ENCODE measurements at places on chromosomes 13 and 19. TPM values are rescaled to one million over a fixed set of nuclear protein-coding genes. Genes with fewer than 3 reads are reported as not detected.
A peak's percentile ranks its signal among the peaks of the same experiment; 100 is the strongest.

- H3K27ac ChIP-seq, result no peak overlapping the region
- H3K27me3 ChIP-seq, result peaks cover 20% of the 10 kb centered on the region
- DNase-seq, result no peak
- no peak overlapping the region for H3K4me3 ChIP-seq
- no peaks in the 10 kb centered on the region for H3K4me1 ChIP-seq
- H3K36me3 ChIP-seq, result no peaks in the 10 kb centered on the region
Measured at GRCh38 chr13:110445722-110446574, 115.6 kb downstream of the RAB20 start.

GRCh38 chr13:21015284-21015683 lies 46.1 kb downstream of the LATS2 start:
- no peak overlapping the region for H3K4me3 ChIP-seq
- peaks cover 28% of the 10 kb centered on the region for H3K4me1 ChIP-seq
- no peak for DNase-seq
- H3K36me3 ChIP-seq, result peaks cover 2% of the 10 kb centered on the region
- H3K27ac ChIP-seq, result no peak overlapping the region

- no peak overlapping the region for H3K27ac ChIP-seq
- peaks cover 11% of the 10 kb centered on the region for H3K4me1 ChIP-seq
- peaks cover 48% of the 10 kb centered on the region for H3K27me3 ChIP-seq
- no peaks in the 10 kb centered on the region for H3K36me3 ChIP-seq
Measured at GRCh38 chr19:50567052-50567841, 988 bp downstream of the LRRC4B start.

- H3K36me3 ChIP-seq, result no peaks in the 10 kb centered on the region
- H3K27me3 ChIP-seq, result no peaks in the 10 kb centered on the region
- DNase-seq, result no peak
- no peak overlapping the region for H3K27ac ChIP-seq
- H3K4me1 ChIP-seq, result no peaks in the 10 kb centered on the region
Measured at GRCh38 chr13:107234319-107235073, 666.6 kb upstream of the ARGLU1 start.

DNA sequence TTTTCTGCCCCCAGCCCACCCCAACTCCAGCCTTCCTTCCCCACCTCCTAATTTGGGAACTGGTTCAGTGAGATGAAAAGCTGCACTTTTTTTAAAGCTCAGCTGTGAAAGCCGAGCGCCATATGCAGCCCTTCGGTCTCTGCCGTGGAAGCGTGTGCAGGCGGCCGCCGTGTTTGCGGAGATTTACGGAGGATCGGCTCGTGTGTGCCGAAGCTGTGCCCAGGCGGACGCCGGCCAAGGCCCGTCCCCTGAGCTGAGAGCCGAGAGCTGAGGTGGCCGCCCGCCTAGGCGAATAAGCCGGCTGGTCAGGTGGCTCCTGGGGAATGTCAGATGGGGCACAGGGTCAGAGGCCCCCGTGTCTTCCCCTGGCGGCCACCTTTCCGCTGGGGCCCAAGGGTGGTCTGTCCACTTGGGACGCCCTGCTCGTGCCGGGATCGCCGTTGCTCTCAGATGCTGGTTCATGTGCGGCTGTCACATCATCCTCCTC lies 78.7 kb downstream of the ZNF536 start:
- no peak overlapping the region for H3K4me3 ChIP-seq
- no peak for DNase-seq
- no peaks in the 10 kb centered on the region for H3K36me3 ChIP-seq
- peaks cover 2% of the 10 kb centered on the region for H3K27me3 ChIP-seq

- DNase-seq, result no peak
- H3K27me3 ChIP-seq, result no peaks in the 10 kb centered on the region
- no peak overlapping the region for H3K27ac ChIP-seq
- H3K4me3 ChIP-seq, result no peak overlapping the region
- peaks cover 26% of the 10 kb centered on the region for H3K36me3 ChIP-seq
- peaks cover 3% of the 10 kb centered on the region for H3K4me1 ChIP-seq
Measured at GRCh38 chr19:5132206-5132560, 163.3 kb downstream of the KDM4B start.

DNA sequence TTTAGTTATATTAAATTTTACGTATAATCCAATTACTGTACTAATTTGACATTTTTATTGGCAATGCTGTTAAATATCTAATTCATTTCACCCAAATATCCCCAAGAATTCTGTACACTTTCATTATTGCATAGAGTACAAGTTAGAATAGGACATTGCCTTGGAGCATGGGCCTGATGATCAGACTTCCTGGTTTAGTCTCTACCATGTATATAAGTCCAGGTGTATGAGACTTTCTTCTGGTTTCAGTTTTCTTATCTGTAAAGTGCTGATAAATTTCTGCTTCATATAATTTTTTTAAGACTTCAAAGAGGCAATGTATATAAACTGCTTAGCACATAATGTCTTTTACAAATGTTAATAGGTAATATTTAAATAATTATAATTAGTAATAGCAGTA lies 179.4 kb downstream of the KLF12 start:
- H3K36me3 ChIP-seq, result peaks cover 10% of the 10 kb centered on the region
- H3K27ac ChIP-seq, result no peak overlapping the region
- no peak for DNase-seq
- no peak overlapping the region for H3K4me3 ChIP-seq
- peaks cover 10% of the 10 kb centered on the region for H3K4me1 ChIP-seq
- H3K27me3 ChIP-seq, result no peaks in the 10 kb centered on the region

The PRTN3 gene
- not detected for total RNA-seq

- H3K36me3 ChIP-seq, result no peaks in the 10 kb centered on the region
- H3K4me3 ChIP-seq, result no peak overlapping the region
- H3K27ac ChIP-seq, result no peak overlapping the region
- H3K4me1 ChIP-seq, result no peaks in the 10 kb centered on the region
- no peak for DNase-seq
Measured at GRCh38 chr19:44869733-44870470, 21.2 kb upstream of the TOMM40 start.

- DNase-seq, result no peak
- H3K4me3 ChIP-seq, result peak overlapping the region; percentile 95
- H3K27me3 ChIP-seq, result no peaks in the 10 kb centered on the region
- H3K4me1 ChIP-seq, result peaks cover 43% of the 10 kb centered on the region
Measured at GRCh38 chr13:44989941-44990340, 603 bp downstream of the GPALPP1 start.

DNA sequence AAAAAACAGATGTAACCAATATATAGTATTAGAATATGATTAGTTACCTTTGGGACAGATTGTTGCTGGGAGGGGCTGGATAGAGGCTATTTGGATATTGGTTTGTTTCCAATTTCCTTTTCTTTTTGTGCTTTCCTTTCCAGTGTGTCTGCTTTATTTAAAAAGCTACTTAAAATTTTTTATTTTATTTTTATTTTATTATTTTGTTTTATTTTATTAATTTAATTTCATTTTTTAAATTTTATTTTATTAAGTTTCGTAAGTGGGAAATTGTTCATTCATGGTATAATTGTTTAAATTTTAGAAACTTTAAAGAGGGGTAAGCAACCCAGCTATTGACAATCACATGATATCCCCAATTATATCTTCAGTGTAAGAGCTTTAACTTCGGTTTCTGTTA lies 2077.0 kb upstream of the PCDH20 start:
- H3K36me3 ChIP-seq, result no peaks in the 10 kb centered on the region
- no peak for DNase-seq
- H3K27ac ChIP-seq, result no peak overlapping the region
- H3K4me1 ChIP-seq, result no peaks in the 10 kb centered on the region

GRCh38 chr19:43639519-43640423 lies at the start of gene CADM4:
Gene CADM4 (minus strand): TSS chr19:43639850. CDS start chr19:43639790, 60 bp downstream.
- no peaks in the 10 kb centered on the region for H3K36me3 ChIP-seq
- peak within 1 kb of the TSS; percentile 7 for H3K27ac ChIP-seq
- peaks cover 8% of the 10 kb centered on the region for H3K4me1 ChIP-seq
- DNase-seq, result peak; percentile 30
